ENCODE measurements at places on chromosomes 11 and 22.

GRCh38 chr22:44391481-44392445 lies 79.0 kb upstream of the SHISAL1 start:
- no peak for DNase-seq

GRCh38 chr11:1760351-1761109 lies 3.2 kb downstream of the CTSD start:
- DNase-seq, result no peak

- no peak for DNase-seq
Measured at GRCh38 chr11:94125407-94126115, 3.1 kb upstream of the PANX1 start.

GRCh38 chr11:75158696-75159150 lies 7.8 kb downstream of the SLCO2B1 start:
- DNase-seq, result no peak

- DNase-seq, result no peak
Measured at GRCh38 chr11:206526-207207, 532 bp downstream of the BET1L start.
